Gastroesophageal sphincter (tissue), 4 donors: ENCODE measurements at places on chromosomes 1 and 21.

DNA sequence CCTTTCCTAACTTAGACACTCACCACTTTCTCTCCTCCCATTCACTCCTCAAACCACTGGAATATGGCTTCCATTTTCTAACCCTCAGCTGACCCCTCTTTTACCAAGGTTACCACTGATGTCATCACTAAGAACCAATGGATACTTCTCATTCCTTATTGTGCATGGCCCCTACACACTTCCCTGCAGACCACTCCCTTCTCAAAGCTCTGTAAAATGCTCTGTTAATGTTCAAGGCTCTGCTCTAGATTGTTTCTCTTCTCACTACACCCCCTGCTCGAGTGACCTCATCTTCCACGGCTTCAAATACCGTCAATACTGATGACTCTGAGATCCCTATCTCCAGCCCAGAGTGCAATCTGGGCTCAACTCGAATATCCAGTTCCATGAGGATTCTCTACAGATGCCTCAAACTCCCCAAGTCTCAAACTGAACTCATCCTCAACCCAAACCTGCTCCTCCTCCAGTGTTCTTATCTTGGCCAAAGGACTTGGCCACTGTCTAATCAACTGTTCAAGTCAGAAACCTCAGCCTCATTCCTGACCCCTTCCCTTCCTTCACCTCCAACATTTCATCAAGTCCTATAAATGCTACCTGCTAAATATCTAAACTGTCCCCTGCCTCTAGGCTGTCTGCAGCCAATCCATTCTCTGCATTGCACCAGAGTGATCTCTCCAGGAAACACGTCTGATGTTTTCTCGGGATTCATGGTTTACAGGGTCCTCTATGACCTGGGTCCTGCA is 41.3 kb upstream of the BMP8B start:
- no peak overlapping the region for H3K4me3 ChIP-seq
- no peaks in the 10 kb centered on the region for H3K36me3 ChIP-seq
- no peak for ATAC-seq
- no peak overlapping the region for H3K27ac ChIP-seq
- H3K4me1 ChIP-seq: no peaks in the 10 kb centered on the region
- peaks cover 31% of the 10 kb centered on the region for H3K27me3 ChIP-seq

GRCh38 chr1:6930732-6931300 is 145.6 kb downstream of the CAMTA1 start:
- no peak for ATAC-seq
- H3K27ac ChIP-seq: no peak overlapping the region
- no peak overlapping the region for H3K4me3 ChIP-seq
- H3K36me3 ChIP-seq: no peaks in the 10 kb centered on the region

- ATAC-seq: no peak
- no peak overlapping the region for H3K27ac ChIP-seq
- no peaks in the 10 kb centered on the region for H3K27me3 ChIP-seq
- H3K4me1 ChIP-seq: no peaks in the 10 kb centered on the region
- no peak overlapping the region for H3K4me3 ChIP-seq
Measured at GRCh38 chr1:80448081-80448480, 1352.7 kb upstream of the ADGRL2 start.

DNA sequence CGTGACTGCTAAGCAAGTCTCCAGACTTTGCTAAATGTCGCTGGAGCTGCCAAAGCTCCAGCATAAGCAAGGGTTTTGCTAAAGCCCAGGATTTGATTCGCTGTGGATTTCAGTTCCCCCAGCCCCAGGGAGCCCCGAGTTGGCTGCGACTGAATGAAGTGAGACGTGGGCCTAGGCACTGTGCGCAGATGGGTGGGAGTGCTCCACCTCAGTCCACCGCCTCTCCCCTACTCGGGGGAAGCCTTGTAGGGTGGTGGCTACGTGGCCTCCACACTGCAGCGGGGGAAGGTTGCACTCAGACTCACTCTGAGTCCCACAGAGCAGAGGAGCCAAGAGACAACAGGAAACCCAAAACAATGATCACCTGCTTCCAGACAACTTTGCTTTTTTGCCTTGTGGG is 397.8 kb upstream of the VAMP3 start:
- no peak for ATAC-seq
- no peak overlapping the region for H3K27ac ChIP-seq
- H3K4me3 ChIP-seq: no peak overlapping the region
- H3K36me3 ChIP-seq: no peaks in the 10 kb centered on the region
- peaks cover 5% of the 10 kb centered on the region for H3K4me1 ChIP-seq

GRCh38 chr21:42887326-42887725 is 5.8 kb upstream of the NDUFV3 start:
- no peak for ATAC-seq
- no peaks in the 10 kb centered on the region for H3K36me3 ChIP-seq
- no peaks in the 10 kb centered on the region for H3K4me1 ChIP-seq
- H3K4me3 ChIP-seq: no peak overlapping the region
- H3K27ac ChIP-seq: no peak overlapping the region

DNA sequence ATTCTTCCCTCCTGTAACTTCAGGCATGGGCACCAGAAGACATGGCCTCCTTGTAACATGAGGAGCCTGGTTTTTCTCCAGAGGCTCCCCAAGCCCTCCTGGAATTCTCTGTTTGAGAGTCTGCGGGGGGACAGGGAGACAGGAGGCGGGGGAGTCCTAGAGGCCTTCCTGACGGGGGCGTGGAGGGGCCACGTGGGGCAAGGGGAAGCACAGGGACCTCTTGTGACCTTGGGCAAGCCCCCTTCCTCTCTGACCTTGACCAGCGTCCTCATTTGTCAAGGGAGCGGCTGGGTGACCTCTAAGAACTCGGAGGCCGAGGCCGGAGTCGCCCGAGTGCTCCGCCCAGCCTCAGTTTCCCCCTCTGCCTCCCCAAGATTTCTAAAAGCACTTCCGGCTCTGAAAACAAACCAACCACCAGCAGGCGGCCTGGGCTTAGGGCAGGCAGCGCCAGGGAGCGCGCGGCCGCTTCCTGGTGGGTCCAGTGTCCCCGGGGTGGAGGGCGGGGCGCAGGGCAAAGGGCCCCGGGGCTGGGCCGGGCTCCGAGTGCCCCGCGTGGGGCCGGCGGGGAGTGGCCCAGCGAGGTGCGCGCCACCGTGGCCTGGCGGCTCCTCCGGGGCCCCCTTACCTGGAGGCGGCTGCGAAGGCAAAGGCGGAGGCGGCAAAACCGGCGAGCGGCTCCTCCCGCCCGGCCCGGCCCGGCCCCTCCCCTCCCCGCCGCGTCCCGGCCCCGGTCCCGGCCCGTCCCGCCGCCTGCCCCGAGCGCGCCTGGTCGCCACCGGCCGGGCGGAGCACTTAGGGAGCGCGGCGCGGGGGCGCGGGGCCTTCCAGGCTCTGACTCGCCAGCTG is at the start of gene TMCO4:
TMCO4 (minus strand) TSS at position 687 of the 846 bp plus-strand sequence. CDS start 19,158 bp downstream, outside the sequence.
- peaks cover 14% of the 10 kb centered on the region for H3K36me3 ChIP-seq
- peak within 1 kb of the TSS; percentile 58 for H3K4me3 ChIP-seq
- peak within 1 kb of the TSS; percentile 91 for H3K27ac ChIP-seq

DNA sequence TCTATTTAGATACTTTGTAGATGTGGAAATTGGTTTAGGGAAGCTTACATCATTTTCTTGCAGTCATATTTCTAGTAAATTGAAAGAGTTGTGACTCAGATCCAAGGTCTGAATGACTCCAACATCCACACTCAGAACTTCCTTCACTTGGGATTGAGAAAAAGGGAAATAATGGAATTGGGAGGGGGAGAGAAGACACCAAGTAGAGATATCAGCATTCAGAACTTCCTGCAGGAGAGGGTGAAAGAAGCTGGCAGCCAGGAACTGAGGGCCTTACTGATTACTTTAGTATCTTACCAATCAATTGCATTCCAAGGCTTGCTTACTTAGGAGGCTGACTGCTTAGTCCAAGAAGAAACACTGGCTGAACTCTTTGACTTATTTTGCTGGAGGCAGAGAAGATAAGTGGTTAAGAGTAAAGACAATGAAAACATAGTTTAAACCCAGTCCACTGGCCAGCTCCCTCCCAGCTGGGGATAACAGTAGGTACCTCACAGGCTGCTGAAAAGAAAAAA is 21.7 kb downstream of the APP start:
- H3K27me3 ChIP-seq: no peaks in the 10 kb centered on the region
- H3K27ac ChIP-seq: no peak overlapping the region
- no peaks in the 10 kb centered on the region for H3K36me3 ChIP-seq
- H3K4me3 ChIP-seq: no peak overlapping the region
- ATAC-seq: peak; percentile 75

DNA sequence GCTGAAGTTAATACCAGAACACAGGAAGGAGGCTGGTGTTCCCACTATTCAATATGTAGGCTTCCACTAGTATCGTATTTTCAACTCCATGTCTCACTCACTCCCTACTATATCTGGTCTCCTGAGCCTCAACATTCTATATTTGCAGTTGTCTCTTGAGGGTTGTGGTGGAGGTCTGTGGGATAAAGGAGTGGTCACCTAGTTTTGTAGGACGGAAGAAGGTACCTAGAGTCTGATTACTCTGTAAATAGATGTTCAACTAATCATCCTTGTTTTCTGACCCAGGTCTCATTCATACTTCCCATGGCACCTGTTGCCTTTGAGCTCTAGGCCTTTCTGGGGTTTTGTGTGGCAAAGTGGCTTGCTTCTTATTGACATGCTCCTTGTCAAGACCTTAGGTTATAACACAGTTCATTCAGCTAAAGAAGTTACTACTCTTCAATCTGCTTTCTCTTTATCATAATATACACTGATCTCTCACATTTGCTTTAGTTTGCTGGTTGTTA is 18.1 kb downstream of the IFT25 start:
- no peak overlapping the region for H3K27ac ChIP-seq
- ATAC-seq: no peak
- peaks cover 62% of the 10 kb centered on the region for H3K36me3 ChIP-seq
- H3K4me1 ChIP-seq: no peaks in the 10 kb centered on the region

- no peak overlapping the region for H3K4me3 ChIP-seq
- H3K27me3 ChIP-seq: no peaks in the 10 kb centered on the region
- ATAC-seq: peak; percentile 97
Measured at GRCh38 chr21:45041351-45041805, 33.0 kb upstream of the ADARB1 start.

DNA sequence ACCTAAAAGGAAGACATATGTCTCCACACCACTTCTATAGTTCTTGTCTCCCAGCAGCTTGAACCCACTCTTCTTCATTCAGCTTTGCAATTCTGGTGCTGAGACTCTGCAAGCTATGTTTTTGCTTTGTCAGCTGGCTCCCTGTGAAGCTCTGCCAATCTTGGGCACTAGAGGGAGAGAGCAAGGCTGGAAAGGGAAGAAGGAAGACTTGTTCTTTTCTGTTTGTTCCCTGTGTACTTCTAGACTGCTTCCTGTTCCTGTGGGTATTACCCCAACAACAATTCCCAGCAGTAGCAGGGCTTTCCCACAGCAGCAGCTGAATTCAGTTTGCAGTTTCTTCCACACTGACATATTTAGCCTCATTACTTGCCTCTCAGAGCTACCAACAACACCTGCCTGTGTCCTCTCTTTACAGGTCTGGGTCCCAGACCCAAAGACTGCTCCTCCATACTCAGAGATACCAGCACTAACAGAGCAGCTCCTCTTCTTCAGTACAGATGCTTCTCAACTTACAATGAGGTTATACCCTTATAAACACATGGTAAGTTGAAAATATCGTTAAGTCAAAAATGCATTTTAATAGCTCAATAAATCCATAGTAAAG is 275.2 kb upstream of the NEGR1 start:
- ATAC-seq: no peak
- H3K36me3 ChIP-seq: no peaks in the 10 kb centered on the region
- no peak overlapping the region for H3K27ac ChIP-seq
- no peak overlapping the region for H3K4me3 ChIP-seq
- no peaks in the 10 kb centered on the region for H3K27me3 ChIP-seq
- H3K4me1 ChIP-seq: no peaks in the 10 kb centered on the region
